Esophagus mucosa (tissue), 1 donor: ENCODE measurements at places on chromosomes 6 and 20.

DNA sequence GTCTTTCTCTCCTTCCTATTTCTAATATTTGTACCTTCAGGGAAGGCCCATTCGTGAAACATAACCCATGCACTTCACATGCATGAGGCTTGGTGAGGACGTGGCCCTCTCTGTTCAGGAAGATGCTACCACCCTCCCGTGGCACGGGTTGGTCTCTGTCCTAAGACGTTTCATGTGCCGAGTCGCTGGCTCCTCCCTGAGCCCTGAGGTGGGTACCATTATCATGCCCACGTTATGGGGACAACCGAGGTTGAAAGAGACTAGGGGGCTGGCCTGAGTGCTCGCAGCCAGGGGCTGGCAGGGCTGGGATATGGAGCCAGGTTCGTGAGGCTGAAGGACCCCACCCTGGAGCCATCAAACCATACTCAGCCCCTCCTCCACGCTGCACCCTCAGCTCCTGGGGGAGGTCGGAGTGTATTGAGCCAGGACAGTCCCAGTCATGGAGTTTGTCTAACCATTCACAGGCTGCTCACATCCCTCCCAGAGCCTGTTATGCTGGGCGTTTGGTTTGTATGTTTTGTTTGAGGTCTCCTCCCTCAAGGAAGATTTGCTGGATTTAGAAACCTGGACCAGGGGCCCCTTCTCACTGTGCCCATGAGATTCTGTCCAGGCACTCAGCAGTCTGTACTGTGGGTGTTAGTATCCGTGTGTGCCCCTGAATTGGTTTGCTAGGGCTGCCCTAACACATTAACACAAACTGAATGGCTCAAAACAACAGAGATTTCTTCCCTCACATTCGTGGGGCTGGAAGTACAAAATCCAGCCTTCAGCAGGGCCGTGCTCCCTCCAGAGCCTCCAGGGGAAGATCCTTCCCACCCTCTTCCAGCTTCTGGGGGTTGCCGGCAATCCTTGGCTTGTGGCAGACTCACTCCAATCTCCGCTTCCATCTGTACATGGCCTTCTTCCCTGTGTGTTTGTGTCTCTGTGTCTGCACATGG lies 88.3 kb downstream of the ANKRD60 start:
- ATAC-seq: no peak

GRCh38 chr6:65566117-65566516 lies 140.9 kb downstream of the EYS start:
- ATAC-seq: no peak

DNA sequence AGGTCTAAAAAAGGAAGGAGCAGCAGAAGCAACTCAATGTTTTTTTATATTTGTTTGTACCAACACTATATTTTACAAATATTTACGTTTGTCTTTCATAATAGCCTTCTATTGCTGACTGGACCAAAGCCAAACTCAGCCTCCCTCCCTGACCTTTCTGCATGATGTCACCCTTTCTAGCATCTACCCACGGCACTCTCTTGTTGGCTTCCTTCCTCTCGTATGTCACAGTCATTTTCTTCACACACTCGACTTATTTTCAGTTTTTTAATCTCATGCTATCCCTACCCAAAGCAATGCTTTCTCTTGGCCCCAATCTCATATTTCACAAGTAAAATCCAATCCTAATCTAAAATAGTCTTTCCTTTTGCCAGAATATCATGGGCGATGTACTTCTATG lies 16.3 kb upstream of the FAM8A1 start:
- no peak for ATAC-seq

- no peak for ATAC-seq
These were observed 139.7 kb downstream of the MTHFD1L start for GRCh38 chr6:151005164-151005563.

GRCh38 chr6:3871515-3871914 lies 22.3 kb downstream of the FAM50B start:
- ATAC-seq: no peak
